SW 1271 (cell line): ENCODE measurements at places on chromosomes 2 and 18.

GRCh38 chr2:208006337-208006736, 19.0 kb downstream of the PLEKHM3 start:
- DNase-seq, result no peak

- DNase-seq, result no peak
Measured at GRCh38 chr2:224851811-224852210, 135.6 kb upstream of the CCDC195 start.

DNA sequence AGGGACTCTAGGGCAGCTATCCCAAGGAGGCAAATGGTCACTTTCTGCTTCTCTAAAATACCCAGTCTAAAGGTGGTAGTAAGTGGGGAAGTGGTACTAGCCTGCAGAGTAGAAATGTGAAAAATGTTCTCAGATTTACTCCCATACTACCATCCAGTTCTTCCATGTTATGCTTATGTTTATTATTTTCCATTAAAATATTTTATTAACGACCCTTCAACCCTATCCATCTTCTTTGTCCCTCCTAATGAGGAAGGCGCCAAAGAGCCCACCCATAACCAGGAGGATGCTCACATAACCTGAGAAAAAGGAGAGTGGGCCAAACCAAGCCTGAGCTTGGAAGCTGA, 153.5 kb downstream of the ANTXR1 start:
- no peak for DNase-seq

DNA sequence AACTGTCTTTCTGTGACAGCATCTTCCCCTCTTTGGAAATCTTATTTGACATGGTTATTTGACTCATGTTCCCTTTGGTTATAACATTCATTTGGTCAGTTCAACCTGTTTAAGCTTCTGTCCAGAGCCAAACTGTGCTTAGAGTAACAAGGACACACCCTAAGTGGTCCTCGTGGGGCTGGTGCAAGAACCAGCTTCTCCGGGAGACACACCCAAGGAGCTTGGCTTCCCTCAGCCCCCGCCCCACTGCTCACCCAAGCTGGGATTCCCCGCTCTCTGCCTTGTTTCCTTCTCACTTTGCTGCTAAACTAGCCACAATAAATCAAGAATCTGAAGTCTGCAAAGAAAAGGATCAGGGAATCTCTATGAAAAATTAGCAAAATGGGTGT, 1.4 kb downstream of the SCYGR3 start:
- DNase-seq, result no peak

DNA sequence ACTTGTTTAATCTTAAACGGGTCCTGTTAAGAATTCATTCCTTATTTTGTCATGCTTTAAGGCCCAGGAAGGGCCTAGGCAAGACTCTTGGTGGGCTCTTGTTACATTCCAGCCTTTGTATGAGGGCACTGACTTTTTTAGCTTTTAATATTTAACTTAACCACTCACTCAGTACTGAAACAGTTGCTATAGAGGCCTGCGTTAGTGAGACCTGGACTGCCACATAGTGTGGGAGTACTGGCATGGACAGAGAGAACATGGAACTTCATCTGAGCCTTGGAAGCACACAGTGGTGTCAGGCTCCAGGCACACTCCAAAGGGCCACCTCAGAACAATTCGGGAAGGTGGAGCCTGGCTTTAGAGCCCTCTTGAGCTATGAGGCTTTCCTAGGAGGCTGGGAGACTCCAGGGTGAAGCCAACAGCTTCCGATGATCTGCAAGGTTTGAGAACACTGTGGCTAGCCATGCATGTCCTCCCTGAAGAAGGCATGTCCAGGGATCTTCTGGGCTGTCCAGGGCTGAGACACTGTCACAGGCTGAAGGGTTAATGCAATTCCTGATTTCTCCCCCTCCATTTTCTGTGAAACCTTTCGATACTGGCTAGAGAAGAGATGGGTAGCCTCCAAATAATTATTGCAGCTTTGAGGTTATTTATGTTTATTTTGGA, 155.4 kb upstream of the ACAA2 start:
- no peak for DNase-seq

DNA sequence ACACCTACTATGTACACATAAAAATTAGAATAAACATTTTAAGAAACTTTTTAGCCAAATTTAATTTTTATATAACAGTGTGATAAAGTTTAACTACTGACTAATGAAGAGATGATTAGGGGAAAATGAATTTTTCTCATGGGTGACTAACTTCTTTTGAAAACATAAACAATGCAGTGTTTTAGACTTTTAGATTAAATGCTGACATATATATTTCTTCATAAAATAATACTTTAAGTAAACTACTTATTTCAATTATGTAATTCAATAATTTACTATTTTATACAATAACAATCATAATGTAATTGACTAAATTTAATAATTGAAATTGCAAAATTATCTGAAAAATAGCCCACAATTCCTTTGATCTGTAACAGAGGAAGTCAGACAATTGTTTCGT, 233.3 kb upstream of the PXDN start:
- DNase-seq, result no peak

- DNase-seq, result no peak
Measured at GRCh38 chr18:76167845-76168621, 327.0 kb downstream of the ZNF516 start.

- no peak for DNase-seq
Measured at GRCh38 chr2:152693033-152693432, 24.2 kb downstream of the PRPF40A start.

GRCh38 chr18:38241216-38241615, 675.6 kb upstream of the CELF4 start:
- DNase-seq, result no peak

GRCh38 chr2:121191191-121192170, 93.5 kb downstream of the TFCP2L1 start:
- DNase-seq, result no peak

DNA sequence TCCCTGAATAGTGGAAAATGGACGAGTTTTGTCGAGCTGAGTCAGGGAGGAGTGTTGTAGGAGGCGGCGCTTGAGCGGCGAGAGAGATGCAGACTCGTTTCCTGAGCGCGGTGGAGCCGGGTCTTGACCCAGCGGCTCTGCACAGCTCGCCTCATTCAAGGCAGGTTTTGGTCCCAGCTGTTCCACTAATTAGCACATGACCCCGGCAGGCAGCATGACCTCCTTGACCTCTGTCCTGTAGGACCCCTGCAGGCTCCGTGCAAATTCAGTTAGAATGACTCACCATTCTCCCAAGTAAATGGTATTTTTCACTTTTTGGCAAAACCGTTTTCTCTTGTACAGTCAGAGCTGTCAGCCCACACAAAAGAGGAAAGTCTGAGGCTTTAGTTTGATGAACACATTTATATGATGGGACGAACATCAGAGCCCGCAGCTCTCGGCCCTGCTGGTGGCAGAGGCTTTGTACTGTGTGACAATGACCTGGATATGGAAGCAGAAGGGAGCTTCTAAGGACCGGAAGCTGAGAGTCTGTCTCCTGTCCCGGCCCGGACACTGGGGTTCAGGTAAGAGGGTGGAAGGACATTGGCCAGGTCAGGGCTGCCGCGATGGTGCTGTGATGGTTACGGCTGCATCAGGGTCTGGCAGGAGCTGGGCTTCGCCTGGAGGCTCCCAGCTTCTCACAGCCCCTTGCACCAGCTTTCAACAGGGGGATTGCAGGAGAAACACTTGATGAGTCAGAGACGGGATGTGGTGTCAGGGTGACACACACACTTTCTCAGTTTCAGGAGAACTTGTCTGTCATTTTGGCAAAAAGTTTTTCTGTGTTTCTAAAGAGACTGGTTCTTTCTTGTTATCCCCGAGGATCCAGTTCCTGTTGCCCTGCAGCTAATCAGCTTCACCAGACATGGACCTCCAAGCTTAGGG, 29.9 kb upstream of the ALKAL2 start:
- no peak for DNase-seq

DNA sequence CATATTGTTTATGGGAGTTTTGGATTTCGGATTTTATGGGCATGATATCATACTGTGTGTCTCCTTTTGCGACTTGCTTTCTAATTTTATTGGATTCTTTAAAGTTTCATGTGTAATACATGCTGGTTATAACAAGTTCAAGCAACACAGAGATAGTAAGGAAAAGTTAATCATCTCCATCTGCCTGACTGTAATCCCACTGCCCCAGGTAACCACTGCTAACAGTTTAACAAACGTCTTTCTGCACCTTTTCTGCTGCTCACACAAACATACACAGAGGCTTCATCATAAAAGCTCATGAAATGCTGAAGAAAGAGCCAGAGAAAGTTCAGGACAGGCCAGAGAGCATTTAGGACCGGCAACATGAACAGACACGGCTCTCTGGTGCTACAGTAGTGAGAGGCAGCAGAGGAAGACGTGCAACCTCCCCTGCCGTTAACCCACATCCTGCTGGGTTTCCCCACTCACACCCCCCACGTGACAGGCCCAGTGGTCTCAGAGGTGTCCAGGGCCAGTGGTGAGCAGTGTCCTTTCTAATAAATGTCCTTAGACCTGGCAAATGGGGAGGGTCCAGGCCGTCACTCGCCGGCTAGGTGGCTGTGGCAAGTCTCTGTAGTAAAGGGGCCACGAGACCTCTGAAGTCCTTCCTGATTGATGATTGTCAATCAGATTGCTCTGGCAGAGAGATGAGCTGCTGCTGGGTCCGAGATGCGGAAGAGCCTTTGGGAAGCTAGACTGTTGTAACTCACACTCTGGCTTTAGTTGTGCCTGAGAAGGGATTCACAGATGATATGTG, 43.0 kb upstream of the SLC1A4 start:
- no peak for DNase-seq

DNA sequence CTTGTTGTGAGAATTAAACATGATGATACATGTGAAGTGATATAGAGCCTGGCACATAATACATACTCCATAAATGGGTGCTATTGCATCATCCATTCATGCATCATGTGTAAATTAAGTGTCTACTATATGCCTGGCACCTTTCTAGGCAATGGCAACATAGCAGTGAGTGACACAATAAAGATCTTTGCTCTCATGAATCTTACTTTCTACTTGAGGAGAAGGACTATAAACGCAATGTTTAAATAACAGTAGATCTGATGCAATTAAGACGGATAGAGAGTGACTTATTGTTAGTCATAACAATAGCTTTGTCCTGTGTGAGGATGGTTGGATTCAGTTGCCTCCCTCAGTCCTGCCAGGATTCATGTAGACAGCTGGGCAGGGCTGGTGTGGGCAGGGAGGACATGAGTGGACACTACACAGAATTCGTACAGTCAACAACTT, 88.4 kb upstream of the NPAS2 start:
- DNase-seq, result peak; percentile 7

DNA sequence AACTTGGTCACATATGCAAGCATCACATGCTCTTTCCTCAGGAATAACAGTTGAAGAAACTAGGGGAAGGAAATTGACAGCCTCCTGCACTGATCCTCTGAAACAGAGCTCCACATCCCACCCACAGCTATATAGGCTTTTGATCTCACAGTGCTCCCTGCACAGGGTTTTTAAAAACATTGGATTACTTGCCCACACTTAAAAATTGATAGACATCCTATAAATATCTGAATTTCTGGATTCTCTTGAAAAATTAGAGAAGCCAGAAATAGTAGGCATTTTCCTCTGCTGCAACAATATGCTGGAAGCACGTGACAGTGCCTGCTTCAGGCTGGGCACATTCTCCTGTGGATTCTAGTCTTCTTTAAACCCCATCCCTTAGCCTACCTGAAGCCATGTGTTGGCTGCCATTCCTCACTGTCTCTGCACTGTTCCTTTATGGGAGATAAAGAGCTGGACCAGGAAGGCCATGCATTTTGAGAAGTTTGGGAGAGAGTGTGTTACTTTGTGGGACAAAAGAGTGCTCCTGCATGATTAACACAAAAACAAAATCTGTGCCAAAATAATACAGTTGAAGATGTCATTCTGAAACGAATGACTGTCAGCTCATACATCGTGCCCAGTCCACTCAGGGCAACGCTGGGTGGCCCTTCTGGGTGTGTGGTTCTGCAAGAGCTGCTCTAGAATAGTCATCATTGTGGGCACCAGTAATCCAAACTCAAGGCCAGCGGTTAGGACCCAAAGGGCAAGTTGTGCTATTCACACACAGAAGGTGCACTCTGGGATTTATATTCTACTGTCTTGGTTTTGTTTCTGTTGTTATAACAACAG, 59.8 kb downstream of the GYPC start:
- DNase-seq, result no peak

- no peak for DNase-seq
Measured at GRCh38 chr18:23228102-23229061, 93.1 kb downstream of the CABLES1 start.

DNA sequence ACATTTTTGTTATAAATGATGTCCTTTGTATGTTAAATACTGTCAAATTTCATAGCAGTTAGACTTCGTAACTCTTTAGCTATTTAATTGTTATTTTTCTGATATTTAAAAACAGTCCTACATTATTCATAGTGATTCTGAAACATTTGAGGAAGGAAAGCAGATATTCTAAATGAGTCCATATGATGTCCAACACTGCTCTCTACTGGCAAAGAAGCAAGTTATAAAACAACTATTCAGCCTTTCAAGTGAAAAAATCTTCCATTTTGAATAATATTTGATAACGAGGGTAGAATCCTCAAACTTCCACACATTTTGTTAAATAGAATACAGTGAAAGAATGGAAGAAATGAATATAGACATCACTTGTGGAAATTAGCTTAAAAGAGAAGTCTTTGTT, 220.8 kb downstream of the GULP1 start:
- DNase-seq, result no peak

GRCh38 chr2:155178921-155179320, 480.4 kb downstream of the KCNJ3 start:
- DNase-seq, result no peak

GRCh38 chr2:44718431-44718830, 223.1 kb upstream of the SIX3 start:
- DNase-seq, result no peak

- no peak for DNase-seq
Measured at GRCh38 chr2:177753682-177754491, 318.7 kb downstream of the PDE11A start.

- no peak for DNase-seq
Measured at GRCh38 chr2:157572725-157573124, 55.9 kb downstream of the ACVR1C start.

- no peak for DNase-seq
Measured at GRCh38 chr2:22027345-22028005, 903.7 kb downstream of the TDRD15 start.

- DNase-seq, result no peak
Measured at GRCh38 chr18:31633392-31634330, 42.0 kb downstream of the TTR start.

GRCh38 chr18:78978349-78979055, 1.1 kb upstream of the SALL3 start:
- no peak for DNase-seq

GRCh38 chr2:100603948-100604633, 41.3 kb downstream of the PDCL3 start:
- DNase-seq, result no peak

- no peak for DNase-seq
Measured at GRCh38 chr18:77248873-77249568, 627 bp upstream of the GALR1 start.
